ENCODE measurements at places on chromosomes 3 and 15.

DNA sequence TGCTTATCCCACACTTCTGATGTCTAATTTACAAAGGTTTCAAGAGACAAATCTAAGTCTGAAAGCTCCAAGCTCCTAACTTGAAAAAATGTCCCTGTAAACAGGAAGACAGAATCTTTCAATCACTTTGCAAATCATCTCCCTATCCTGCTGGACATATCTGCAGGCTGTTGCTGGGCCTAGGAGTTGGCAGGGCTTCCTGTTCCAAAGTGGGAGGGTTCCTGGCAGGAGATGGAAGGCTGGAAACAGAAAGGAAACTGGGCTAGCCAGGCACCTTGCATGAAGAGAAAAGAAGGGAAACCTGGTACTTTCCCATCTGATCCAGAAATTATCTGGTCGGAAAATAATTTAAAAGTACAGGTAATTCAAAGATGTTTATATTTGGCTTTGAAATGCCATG is 227.3 kb upstream of the IL12A start:
- peak overlapping the region; percentile 98 for H3K27ac ChIP-seq
- H3K4me1 ChIP-seq, result peaks cover 48% of the 10 kb centered on the region
- no peaks in the 10 kb centered on the region for H3K27me3 ChIP-seq
- DNase-seq, result no peak
- H3K36me3 ChIP-seq, result peaks cover 1% of the 10 kb centered on the region
- no peak overlapping the region for H3K4me3 ChIP-seq

GRCh38 chr3:69747511-69748258 is 8.4 kb downstream of the MITF start:
- peak overlapping the region; percentile 50 for H3K27ac ChIP-seq
- H3K36me3 ChIP-seq, result no peaks in the 10 kb centered on the region
- H3K4me1 ChIP-seq, result peaks cover 39% of the 10 kb centered on the region

DNA sequence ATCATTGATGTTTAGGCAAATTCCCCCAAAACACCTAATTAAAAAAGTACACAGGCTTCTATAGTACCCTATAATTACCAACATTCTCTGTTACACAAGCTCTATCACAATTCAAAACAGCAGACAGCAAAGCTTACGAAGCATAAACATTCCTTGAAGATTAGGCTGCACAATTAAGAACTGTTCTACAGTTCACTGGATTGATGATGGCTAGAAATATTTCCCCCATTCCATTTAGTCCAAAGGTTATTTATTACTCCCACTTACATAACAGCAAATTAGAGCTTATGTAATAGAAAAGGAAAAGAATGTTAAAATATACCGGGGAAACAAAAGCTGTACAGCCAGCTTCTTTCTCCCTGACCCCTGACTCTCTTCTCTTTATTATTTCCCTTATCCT is 49.3 kb downstream of the UACA start:
- H3K36me3 ChIP-seq, result peaks cover 4% of the 10 kb centered on the region
- H3K27ac ChIP-seq, result peak overlapping the region; percentile 87
- no peaks in the 10 kb centered on the region for H3K27me3 ChIP-seq

DNA sequence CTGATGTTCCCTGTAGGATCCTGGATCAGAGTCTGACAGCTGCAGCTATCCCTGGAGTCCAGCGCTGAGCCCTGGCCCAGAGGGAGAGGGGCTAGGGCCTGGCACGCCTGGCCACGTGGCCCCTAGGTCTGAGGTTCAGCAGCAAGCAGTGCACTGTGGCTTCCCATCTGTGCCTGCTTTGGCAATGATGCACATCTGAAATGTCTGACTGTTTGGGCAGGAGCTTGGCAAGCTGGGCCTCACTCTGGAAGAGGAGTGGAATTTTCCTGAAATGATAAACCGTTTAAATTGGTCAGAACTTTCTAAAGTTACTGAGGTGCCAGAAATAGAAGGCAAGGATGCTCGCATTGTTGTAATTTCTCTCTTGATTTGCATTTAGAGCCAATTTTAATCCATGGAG is 48.8 kb upstream of the MRPS22 start:
- no peaks in the 10 kb centered on the region for H3K27me3 ChIP-seq
- peaks cover 20% of the 10 kb centered on the region for H3K4me1 ChIP-seq
- H3K36me3 ChIP-seq, result no peaks in the 10 kb centered on the region
- no peak for DNase-seq
- H3K4me3 ChIP-seq, result no peak overlapping the region
- no peak overlapping the region for H3K27ac ChIP-seq

- no peak for DNase-seq
- H3K4me1 ChIP-seq, result peaks cover 44% of the 10 kb centered on the region
- H3K27me3 ChIP-seq, result no peaks in the 10 kb centered on the region
- no peaks in the 10 kb centered on the region for H3K36me3 ChIP-seq
- peak overlapping the region; percentile 80 for H3K27ac ChIP-seq
Measured at GRCh38 chr3:43770426-43771103, 79.8 kb downstream of the ABHD5 start.

- no peaks in the 10 kb centered on the region for H3K27me3 ChIP-seq
- peak; percentile 89 for DNase-seq
- H3K4me3 ChIP-seq, result no peak overlapping the region
- H3K27ac ChIP-seq, result no peak overlapping the region
- H3K36me3 ChIP-seq, result peaks cover 4% of the 10 kb centered on the region
Measured at GRCh38 chr15:29098652-29099051, 171.0 kb downstream of the NSMCE3 start.

DNA sequence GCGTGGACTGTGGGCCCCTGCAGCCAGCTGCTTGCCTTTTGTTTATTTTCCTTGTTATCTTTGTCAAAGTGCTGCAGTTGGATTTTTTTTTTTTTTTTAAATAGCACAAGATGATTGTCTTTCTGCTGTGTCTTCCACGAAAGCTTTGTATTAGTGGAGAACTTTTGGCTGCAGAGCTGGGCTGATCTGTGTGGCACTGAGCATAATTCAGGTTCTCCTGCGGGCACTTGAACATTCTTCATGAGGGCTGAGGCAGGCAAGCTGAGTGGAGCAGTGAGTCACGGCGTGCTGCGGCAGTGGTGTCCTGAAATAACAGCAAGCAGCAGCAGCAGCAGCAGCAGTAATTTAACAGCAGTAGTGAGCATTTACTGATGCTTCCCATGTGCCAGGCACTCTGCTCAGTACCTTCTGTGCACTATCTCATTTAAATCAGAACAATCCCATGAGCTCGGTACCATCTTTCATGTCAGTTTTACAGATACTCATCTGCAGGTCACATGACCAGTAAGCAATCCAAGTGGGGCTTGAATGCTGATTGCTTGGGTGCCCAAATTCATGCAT is 45.8 kb downstream of the MITF start:
- no peaks in the 10 kb centered on the region for H3K27me3 ChIP-seq
- peak overlapping the region; percentile 52 for H3K4me3 ChIP-seq
- H3K4me1 ChIP-seq, result peaks cover 39% of the 10 kb centered on the region
- H3K36me3 ChIP-seq, result no peaks in the 10 kb centered on the region
- DNase-seq, result no peak

- no peak overlapping the region for H3K4me3 ChIP-seq
- DNase-seq, result no peak
- no peaks in the 10 kb centered on the region for H3K36me3 ChIP-seq
Measured at GRCh38 chr15:35047996-35048395, 37.1 kb downstream of the NANOGP8 start.

DNA sequence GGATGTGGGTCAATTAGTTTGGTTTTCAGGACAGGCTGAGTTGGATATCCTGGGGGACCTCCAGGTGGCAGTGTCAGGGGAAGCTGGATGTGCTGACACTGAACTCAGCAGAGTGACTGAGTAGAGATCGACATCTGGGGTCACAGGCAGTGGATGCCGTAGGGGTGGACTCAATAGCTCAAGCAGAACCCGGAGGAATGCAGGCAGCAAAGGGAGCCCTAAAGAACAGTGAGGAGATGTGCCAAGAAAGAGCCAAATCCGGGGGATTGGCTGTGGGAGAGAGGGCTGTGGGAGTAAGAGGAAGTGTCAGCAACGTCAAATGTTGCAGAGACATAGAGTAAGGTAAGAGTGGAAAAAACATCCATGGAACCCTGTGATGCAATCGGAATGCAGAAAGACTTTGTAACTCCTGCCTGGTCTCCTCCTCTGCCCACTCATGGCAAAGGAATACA is 11.6 kb downstream of the CCR5AS start:
- H3K27me3 ChIP-seq, result peaks cover 13% of the 10 kb centered on the region
- H3K36me3 ChIP-seq, result no peaks in the 10 kb centered on the region
- H3K4me3 ChIP-seq, result no peak overlapping the region
- DNase-seq, result no peak

GRCh38 chr15:32979710-32980109 is 214.8 kb downstream of the FMN1 start:
- H3K4me3 ChIP-seq, result no peak overlapping the region
- DNase-seq, result no peak
- H3K4me1 ChIP-seq, result peaks cover 7% of the 10 kb centered on the region
- peak overlapping the region; percentile 59 for H3K27ac ChIP-seq

GRCh38 chr3:106398891-106399600 is 530.2 kb upstream of the CBLB start:
- DNase-seq, result no peak
- H3K4me3 ChIP-seq, result no peak overlapping the region
- H3K4me1 ChIP-seq, result peaks cover 9% of the 10 kb centered on the region
- no peaks in the 10 kb centered on the region for H3K36me3 ChIP-seq

DNA sequence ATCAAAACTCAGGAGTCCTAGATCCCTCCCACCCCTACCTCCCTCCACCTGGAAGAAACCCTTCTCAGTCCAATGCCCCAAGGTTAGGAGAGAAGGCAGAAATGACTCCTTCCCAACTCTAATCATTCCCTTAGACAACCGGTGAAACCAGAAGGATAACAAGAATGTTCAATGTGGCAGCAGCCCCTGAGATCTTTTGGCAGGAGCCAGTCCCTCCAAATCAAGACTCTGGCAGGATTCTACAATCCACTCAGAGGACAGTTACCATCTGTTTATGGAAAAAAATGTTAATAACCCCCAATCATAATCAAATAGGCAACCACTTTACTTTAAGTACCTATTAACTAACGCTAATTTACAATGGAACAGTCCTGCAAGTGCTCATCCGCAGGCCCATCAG is 136.5 kb downstream of the NTRK3 start:
- DNase-seq, result no peak
- no peaks in the 10 kb centered on the region for H3K27me3 ChIP-seq
- H3K36me3 ChIP-seq, result no peaks in the 10 kb centered on the region
- no peak overlapping the region for H3K27ac ChIP-seq
- H3K4me3 ChIP-seq, result no peak overlapping the region

DNA sequence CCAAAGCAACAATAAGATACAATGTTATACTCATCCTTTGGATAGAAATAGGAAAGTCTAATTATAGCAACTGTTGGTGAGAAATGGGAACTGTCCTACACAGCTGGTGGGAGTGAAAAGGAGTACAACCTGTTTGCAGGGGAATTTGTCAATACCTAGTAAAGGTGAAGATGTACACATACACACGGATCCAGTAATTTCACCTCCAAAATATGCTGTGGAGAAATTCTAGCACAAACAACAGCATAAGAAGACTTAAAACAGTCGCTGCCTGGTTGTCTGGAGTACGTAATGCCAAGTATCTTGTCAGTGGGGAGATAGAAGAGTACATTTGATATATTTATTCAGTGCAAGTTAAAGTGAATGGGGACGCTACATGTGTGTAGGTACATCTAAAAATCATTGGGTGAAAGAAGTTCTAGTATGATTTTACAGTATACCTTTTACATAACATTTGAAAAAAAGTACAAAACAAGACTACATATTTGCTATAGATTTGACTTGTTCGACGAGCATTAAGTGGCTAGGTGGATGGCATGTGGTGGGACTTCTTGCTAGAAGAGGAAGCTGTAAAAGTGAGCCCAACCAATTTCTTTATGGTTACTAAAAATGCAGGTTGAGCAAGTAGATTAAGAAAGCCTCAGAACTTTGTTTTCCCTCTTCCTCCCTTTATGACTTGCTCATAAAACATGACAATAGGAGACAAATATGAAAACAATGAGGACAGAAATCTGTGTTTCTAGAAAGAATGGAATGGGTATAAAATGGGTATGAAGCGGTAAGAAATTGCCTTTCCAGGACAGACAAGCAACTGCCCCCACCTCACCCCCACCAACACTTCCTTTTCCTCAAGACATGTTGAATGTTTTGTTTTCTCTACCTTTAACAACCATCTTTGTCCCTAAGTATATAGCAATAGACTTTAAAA is 50.2 kb upstream of the CCR4 start:
- H3K36me3 ChIP-seq, result no peaks in the 10 kb centered on the region
- no peak overlapping the region for H3K4me3 ChIP-seq
- DNase-seq, result no peak
- peaks cover 7% of the 10 kb centered on the region for H3K4me1 ChIP-seq
- no peak overlapping the region for H3K27ac ChIP-seq

DNA sequence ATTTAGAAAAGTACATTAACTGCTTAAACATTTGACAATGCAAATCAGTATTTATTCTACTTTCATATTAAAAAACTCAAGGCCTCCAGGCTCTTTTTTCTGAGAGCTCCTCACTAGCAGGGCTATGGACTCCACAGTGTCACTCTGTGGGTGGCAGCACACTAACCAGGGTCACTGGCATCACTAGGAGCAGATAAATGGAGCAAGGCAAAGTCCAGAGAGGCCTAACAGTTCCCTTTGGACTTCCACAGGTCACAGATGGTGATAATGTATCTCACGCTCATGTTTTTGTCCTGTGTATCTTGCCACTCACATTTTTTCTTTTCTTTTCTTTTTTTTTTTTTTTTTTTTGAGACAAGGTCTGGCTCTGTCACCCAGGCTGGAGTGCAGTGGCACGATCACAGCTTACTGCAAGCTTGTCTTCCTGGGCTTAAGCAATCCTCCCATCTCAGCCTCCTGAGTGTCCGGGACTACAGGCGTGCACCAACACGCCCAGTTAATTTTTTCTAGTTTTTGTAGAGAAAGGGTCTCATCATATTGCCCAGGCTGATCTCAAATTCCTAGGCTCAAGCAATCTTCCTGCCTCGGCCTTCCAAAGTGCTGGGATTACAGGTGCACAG is 7.8 kb downstream of the SPG21 start:
- no peaks in the 10 kb centered on the region for H3K27me3 ChIP-seq
- H3K27ac ChIP-seq, result no peak overlapping the region
- no peak overlapping the region for H3K4me3 ChIP-seq
- H3K4me1 ChIP-seq, result peaks cover 18% of the 10 kb centered on the region

DNA sequence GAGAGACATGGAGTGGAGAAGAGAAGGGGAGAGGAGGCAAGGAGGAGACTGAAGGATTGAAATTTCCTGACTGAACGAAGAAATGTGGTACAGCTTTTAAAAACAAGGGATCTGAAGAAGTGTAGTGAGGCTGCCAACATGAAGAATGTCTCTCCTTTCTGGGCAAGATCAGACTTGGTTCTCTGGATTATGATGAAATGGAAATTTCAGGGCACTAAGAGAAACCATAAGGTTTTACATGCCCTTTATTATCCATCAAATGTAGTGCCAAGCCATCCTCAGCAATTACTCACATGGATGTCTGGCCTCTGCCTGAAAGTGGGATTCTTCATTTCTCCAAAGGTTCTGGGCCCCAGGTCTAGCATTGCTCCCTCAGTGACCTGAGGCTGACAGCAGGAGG is 77.6 kb upstream of the CCDC80 start:
- no peak overlapping the region for H3K27ac ChIP-seq
- no peak overlapping the region for H3K4me3 ChIP-seq
- H3K4me1 ChIP-seq, result peaks cover 12% of the 10 kb centered on the region
- no peaks in the 10 kb centered on the region for H3K27me3 ChIP-seq

DNA sequence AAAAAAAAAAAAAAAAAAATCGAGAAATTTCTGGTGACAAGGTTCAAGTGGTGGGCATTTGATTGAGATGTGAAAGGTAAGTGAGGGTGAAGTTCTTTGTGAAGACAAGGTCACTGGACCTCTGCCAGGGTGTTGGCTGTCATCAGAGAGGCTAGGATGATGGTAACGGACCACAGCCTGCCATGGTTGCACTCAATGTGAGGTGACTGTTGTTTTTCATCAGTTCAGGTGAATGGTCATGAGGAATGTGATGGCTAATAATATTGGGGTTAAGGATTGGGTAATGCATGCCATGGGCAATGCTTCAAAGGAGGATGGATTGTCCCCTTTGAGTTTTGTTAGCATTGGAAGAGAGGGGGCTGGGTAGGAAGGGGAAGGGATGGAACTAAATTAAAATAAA is 4.3 kb upstream of the ALPK3 start:
- DNase-seq, result no peak
- peaks cover 8% of the 10 kb centered on the region for H3K36me3 ChIP-seq
- peaks cover 6% of the 10 kb centered on the region for H3K4me1 ChIP-seq

All from chondrocyte (in vitro differentiated cells).